ENCODE measurements at places on chromosomes 12 and 14. TPM values are rescaled to one million over a fixed set of nuclear protein-coding genes. Genes with fewer than 3 reads are reported as not detected.

PCNX1 gene
- 16.1 TPM for total RNA-seq

- DNase-seq: no peak
Measured at GRCh38 chr14:63912286-63912685, 59.5 kb downstream of the SYNE2 start.

DNA sequence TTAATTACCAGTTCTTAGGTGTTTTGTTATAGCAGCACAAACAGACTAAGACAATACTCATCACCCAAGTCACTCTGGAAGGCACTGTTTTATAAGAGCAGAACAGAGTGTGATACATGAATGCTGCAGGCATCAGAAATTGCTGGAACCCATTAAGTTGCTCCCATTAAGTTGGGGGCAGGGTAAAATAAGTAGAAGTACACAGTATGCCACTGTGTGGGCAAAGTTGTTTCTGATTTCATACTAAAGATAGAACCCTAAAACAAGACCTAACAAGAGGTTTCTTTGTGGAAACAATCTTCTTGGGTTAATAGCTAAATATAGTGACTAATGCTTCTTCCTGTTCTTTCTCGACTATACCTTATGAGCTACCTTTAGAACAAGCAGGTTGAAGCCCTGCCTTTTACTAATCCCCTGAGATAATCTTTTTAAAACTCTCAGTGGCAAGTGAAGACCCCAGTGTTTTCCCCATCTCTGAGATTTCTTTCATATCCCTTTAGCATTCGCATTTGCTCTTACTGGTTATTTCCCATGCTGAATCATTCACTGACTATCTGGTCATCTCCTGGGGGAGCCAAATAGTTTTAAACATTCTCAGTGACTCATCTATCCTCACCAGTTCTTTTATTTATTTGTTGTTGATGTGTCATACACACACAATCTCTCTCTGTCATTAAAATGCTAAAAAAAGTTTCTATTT is 52.3 kb downstream of the SOCS2 start:
- peak; percentile 93 for DNase-seq

DNA sequence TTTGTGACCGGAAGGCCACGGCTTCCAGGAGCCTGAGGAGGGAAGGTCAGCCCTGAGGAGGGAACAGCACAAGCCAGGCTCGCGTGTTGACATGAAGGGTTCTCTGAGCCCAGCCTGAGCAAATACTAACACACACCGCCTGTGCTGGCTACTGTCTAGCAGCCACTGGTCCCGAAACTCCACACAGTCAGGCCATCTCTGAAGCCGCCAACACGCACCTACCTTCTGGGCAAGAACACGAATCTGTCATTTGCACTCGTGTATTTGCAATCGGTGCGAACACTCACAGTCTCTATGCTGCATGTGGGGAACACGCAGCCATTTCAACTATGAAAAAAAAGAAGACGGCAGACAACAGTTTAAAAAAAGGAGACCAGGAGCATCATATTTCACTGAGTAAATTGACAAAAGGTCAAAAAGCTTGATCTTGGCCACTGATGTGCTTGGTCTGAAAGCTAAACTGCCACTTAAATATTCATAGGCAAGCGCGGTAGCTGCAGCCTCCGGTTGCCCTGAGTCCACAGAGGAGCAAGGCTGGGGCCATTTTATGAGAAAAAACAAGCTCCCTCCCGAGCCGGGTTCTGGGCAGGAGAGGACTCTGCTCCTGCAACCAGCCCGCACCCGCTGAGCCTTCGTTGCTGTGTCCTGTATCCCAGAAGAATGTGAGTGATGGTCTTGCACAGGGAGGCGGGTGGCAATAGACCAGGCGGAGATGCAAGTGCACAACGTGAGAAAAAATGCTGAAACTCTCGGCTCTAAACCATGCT is 57.8 kb downstream of the RIMBP2 start:
- DNase-seq: no peak

DNA sequence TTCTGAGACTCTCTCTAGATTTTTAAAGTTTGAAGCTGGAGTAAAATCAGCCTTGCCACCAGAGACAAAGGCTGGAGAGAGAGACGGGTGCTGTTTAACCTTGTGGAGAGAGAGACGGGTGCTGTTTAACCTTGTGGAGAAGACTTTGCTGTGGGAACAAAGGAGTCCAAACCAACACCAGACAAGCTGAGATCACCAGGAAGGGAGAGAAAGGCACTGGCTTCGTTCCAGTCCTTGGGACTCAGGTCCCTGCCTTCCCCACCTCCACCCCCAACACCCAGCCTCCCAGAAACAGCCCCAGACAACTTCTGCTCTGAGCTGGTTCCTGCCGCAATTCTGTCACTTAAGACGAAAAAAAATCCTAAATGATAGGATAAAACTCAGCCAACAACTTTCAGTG is 1389.3 kb downstream of the AACS start:
- DNase-seq: no peak

- no peak for DNase-seq
Measured at GRCh38 chr12:41250748-41251147, 62.6 kb downstream of the PDZRN4 start.

DNA sequence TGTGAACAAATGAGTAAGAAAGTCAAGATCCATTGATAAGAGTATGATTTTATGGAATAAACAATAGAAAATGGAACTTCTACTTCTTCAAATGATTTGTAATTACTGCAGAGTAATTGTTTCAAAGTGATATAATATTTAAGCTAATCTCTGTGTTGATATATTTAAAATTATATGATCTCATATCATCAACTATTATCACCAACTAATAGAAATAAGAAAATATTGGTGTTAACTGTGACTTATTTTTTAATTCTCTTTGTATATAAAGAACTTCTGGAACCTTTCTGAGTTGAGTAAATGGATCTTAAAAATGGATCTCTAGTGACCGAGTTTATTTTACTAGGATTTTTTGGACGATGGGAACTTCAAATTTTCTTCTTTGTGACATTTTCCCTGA is at the start of gene OR4L1:
TSS of gene OR4L1 (plus strand) at position 301 of the 400 bp plus-strand sequence. CDS start at position 301, 0 bp downstream.
- DNase-seq: no peak

Measured in RPMI7951 (cell line).